Activated T-cell treated with anti-CD3 and anti-CD28 coated beads for 48 hours (primary cell): ENCODE measurements at places on chromosomes 16 and 17.
A peak's percentile ranks its signal among the peaks of the same experiment; 100 is the strongest.

- DNase-seq: no peak
Measured at GRCh38 chr17:2631211-2631610, 37.8 kb downstream of the PAFAH1B1 start.

- DNase-seq: peak; percentile 10
Measured at GRCh38 chr17:3043737-3044365, 19.6 kb downstream of the OR1D5 start.

DNA sequence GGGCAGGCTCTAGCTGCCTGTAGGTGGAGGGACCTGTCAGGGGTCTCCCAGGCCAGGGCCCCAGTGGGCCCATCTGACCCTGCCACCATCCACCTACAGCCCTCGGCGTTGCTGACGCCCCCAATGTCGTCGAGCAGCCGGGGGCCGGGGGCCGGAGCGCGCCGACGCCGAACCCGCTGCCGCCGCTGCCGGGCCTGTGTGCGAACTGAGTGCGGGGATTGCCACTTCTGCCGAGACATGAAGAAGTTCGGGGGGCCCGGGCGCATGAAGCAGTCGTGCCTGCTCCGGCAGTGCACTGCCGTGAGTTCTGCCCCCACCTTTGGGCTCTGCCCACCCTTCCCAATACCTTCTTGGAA is 2.2 kb downstream of the FBXL19 start:
- no peak for DNase-seq

DNA sequence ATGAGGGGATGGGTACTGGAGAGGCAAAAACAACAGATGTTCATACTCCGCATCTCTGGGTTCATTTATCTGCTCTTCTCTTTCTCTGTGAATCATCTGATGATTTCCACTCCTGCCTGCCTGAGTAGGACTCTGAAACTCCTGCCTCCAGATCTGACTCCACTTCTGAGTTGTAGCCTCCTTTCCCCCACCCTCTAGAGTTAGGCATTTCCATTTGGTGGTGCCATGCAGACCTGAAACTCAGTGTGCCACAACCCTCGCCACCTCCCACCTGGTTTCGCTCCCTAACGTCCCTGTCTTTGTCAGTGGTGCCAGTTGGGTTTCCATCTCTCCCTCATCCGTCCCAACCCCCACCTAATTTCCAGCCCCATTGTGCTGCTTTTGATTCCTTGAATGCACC is 126.2 kb downstream of the PRKCB start:
- peak; percentile 63 for DNase-seq
